ENCODE measurements at places on chromosomes 7 and 10.

DNA sequence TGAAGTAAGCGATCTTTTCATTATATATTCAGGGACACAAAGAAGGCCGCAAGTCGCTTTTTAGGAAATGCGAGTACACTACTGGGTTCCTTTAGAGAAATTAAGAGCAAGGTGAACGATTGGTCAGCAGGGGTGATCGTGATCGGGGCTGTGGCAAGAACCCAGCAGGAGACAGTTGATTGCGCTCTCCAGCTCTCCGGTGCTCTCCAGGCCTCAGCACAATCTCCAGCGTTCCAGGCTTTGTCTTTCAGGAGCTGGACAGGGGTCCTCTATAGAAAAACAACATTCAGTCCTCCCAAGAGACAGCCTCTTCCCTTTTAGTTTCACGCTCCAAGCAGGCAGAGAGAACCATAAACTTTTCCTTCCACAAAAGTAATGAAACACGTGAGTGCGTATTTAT lies 170.5 kb upstream of the KLF6 start:
- no peak for DNase-seq

- no peak for DNase-seq
Observed at GRCh38 chr7:120876922-120877321, 19.0 kb upstream of the TSPAN12 start.

GRCh38 chr7:98483964-98484545 lies 83.2 kb upstream of the BAIAP2L1 start:
- DNase-seq = no peak

DNA sequence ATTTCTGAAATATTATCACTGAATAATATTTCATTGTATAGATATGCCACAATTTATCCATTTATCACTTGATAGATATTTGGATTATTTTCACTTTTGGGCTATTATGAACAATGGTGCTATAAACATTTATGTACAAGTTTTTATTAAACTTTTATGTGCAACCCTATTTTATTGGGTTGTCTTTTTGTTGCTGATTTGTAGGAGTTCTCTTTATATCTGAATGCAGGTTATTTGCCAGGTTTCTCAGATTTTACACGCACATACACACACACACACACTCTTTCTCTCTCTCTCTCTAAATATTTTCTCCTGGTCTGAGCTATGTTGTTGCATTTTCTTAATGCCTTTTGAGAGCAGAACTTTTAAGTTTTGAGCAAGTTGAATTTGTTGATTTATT lies 36.2 kb downstream of the ADK start:
- DNase-seq = no peak

DNA sequence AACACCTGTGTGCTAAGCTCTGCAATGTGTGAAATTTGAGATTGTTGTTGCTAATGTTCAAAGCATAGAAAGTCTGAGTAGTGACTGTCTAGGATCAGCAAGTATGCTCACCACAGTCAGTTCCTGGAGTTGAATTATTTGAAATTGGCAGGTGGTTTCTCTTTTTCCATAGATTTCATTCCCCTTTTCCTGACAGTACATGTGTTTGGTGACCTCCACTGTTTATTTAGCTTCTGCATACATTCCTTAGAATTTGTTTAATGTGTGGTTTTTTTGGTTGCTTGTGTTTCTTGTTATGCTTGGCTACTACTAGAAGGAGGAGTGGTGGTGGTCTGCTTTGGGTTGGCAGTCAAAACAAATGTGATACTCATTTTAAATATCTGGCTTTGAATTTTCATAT lies 52.3 kb downstream of the FOXP2 start:
- DNase-seq = no peak

DNA sequence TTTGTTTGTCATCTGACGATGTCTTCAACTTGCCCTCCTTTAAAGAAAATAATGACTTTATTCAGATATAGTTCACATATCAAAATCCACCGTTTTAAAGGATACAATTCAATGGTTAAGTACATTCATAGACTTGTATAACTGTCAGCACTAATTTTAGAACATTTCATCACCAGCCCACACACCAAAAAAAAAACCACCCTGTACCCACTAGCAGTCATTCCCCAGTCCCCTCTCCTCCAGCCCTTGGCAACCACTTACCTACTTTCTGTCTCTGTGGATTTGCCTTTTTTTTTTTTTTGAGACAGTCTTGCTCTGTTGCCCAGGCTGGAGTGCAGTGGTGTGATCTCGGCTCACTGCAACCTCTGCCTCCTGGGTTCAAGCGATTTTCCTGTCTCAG lies 5.3 kb upstream of the HILPDA start:
- DNase-seq = no peak

- no peak for DNase-seq
Observed at GRCh38 chr7:112790586-112791003, 402 bp upstream of the TMEM168 start.

DNA sequence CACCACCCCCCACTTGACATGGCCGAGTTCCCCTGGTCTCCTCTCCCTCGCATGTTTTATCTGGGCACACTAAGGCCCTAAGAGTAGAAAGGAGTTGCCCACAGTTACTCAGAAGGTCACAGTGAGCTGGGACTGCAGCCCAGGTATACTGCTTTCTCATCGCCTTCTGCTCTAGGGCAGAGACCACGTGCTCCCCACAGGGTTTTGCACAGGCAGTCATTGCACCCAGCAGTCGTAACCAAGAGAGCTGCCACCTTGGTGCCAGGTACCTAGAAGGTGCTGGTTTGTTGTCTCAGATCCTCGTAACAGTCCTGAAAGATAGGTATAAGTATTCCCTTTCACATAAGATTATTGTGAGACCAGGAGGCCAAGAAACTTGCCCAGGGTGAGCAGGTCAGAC lies 1.8 kb downstream of the MINDY4 start:
- DNase-seq = no peak

DNA sequence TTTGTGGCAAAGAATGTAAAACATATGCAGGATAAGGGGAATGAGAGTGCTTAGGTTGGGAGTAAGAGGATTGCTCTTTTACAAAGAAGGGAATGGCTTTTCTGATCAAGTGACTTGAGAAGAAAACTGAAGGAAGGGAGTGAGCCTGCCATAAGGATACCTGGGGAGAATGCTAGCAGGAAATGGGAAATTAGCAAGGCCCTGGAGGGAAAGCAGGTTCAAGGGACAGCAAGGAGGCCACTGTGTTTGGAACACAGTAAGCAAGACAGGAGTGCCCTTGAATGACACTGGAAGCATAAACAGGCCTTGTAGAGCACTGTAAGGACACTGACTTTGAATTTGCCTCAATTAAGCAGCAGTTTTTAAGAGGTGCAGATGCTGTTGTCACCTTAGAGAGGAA lies 1069.9 kb downstream of the DNAJB9 start:
- no peak for DNase-seq

DNA sequence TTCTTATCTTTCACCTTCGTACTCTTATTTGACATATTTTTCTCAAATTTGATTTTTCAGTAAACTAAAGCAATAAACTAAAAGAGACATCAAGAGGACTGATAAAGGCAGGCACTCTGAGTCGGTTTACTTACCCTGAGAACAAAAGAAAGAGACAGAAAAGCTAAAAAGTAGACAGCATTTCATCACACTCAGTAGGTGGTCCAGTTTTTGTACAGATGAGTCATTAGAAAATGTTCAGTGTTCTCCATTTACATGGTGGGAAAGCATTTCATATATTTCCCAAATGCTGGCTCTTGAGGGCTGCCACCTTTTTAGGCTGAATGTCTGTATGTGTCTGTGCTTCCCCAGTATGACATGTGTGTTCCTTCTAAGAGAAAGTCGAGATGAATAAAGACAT lies 52.7 kb downstream of the NHLRC2 start:
- no peak for DNase-seq

GRCh38 chr7:101673951-101674350 lies 44.9 kb upstream of the MYL10 start:
- no peak for DNase-seq

DNA sequence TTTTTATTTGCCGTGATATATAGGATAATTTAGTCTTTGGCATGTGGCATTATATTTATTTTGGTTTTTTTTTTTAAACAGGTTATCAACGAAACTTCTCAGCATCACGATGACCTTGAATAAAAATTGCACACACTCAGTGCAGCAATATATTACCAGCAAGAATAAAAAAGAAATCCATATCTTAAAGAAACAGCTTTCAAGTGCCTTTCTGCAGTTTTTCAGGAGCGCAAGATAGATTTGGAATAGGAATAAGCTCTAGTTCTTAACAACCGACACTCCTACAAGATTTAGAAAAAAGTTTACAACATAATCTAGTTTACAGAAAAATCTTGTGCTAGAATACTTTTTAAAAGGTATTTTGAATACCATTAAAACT lies 9.1 kb downstream of the VIM start:
- DNase-seq = no peak

GRCh38 chr7:141158561-141158960 lies 84.7 kb downstream of the TMEM178B start:
- DNase-seq = peak; percentile 17

DNA sequence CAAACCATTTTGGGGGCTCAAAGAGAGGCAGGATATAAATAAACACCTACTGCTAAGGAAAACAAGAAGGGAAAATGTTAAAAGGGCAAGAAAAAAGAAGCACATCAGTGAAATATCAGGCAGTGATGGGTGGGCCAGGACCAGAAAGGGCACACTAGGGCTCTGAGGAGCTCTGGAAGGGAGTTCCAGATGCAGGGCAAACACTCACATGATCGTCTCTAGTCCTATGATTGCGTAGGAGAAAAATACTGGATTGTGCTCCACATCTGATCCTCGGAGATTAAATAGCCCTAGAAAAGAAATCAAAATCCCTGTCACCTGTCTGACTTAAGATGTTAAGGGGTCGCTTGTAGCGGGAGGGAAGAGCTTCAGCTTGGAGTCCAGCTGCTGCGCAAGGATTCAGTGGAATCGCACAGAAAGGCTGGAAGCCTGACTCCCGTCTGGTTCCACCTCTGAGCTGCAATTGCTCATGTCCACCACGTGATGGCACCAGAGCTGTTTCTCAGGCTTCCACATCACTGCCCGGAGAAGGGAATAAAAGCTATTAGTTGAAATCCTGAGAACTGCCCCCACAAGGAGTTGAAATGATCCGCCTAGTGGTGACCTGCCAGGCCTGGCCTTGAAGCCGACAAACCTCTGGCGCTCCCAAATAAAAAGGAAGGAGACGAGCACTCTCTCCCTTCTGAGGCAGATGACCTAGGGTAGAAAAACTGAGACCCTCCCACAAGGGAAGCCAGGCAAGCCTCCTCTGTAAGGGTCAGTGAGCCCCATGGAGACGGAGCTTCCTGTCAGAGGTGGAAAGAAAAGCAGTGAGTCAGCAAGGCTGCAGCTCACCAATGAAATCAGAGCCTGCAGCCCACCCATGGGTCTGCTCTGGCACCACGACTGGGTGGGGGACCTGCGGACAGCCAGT lies 39.2 kb downstream of the XPNPEP1 start:
- peak; percentile 70 for DNase-seq

GRCh38 chr10:99382176-99382575 lies 48.2 kb downstream of the GOT1 start:
- DNase-seq = no peak

GRCh38 chr7:108406222-108406890 lies 49.9 kb downstream of the NRCAM start:
- DNase-seq = no peak

DNA sequence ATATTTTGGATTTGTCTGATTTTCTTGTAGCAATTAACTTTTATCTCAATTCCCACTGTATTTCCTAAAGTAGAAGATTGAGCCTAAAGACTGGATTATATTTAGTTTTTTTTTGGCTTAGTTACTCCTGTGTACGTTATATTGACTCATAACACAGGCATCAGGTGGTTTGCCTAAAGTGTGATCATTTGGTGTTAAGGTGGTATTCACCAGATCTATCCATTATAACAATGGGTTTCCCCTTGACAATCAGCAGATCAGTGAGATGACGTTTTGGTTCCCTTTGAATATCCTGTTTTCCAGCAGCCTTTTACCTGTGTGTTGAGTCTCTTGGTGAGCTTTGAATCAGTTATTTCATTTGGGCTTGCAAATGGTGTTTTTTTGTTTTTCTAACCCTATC lies 18.1 kb downstream of the MAPK8 start:
- DNase-seq = no peak

GRCh38 chr7:92815412-92815811 lies 21.0 kb downstream of the CDK6 start:
- no peak for DNase-seq

DNA sequence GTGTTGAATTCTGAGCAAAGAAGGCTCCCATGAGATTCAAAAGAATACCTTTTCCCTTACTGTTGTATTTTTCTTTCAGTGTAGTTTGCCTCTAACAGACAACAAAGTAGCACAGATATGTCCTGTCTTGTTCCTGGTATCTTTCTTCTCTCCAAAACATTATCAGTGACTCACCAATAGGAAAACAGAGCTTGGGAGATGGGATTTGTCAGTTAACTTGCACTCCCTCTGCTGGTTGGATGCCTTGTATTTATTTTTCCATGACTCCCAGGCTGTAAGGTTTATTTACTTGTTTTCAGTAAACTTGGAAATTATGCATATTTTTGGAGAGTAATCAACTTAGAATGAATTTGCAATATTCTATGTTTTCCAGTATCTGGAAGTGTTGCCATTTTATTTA lies 129.7 kb downstream of the SAMD9 start:
- no peak for DNase-seq

GRCh38 chr7:30012757-30013156 lies 13.7 kb downstream of the FKBP14 start:
- no peak for DNase-seq

DNA sequence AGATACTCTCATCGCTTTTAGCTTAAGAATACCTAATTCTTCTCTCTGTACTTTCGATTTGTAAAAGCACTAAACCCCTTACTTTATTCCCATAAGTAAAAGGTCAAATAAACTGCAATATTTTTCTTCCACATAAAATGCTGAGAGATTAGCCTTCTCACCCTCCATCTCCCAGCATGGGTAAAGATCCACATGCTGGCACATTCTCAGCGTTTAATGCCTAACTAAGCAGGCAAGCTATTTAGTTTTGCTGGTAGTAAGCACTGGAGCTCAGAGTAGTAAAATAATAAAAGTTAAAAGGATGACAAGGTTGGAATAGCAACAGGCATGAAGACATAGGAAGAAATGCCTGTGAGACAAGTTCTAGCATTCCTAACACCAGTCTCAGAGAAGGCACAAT lies 65.9 kb upstream of the NEBL start:
- no peak for DNase-seq
